ENCODE measurements at places on chromosomes 16 and 17.

GRCh38 chr17:62963296-62963695, 2.7 kb upstream of the TANC2 start:
- ATAC-seq: no peak

- ATAC-seq: peak; percentile 83
Observed at GRCh38 chr17:58273453-58274104, 7.2 kb downstream of the MPO start.

GRCh38 chr16:87486713-87487247, 6.0 kb downstream of the ZCCHC14 start:
- no peak for ATAC-seq

DNA sequence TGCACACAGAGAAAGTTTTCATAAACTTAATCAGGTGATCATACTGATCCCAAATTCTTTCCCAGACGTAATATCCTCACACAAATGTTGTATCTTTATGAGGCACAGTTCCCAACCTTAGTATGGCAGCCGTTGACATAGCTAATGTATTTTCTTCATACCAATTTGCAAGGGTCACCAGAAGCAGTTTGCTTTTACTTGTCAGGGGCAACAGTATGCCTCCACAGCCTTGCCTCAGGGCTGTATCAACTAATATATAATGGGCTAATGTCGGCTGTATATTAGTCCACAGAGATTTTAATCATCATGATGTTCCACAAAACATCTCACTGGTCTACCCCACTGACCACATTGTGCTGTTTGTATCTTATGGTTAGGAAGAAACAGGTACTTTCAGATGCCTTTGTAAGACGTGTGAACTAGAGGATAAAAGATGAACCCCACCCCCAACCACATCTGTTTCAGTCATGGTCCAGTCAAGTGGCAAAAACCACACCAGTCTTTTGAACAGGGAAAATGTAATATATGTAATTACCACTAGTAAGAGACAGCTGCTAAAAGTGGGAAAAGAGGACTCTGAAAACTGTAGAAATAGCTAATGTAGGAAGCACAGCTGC, 55.2 kb downstream of the GAN start:
- no peak for ATAC-seq

DNA sequence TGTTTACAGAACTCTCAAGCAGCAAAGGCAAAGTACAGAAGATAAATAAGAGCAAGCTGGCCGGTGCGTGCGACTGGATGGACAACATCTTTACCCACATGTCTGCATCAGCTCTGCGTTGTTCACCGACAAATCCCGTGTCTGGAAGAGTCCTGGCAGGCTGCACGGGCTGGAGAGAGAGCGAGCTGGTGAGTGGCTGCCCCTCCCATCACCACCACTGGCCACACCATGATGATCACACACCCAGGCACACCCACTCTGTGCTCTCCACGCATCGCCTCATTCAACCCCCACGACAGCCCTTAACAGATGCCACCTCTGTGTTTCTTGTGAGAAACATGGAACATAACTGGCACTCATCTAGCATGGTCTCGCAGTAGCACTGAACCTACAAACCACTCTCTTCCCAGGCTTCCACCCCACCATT, 59.2 kb downstream of the ANKRD11 start:
- no peak for ATAC-seq

DNA sequence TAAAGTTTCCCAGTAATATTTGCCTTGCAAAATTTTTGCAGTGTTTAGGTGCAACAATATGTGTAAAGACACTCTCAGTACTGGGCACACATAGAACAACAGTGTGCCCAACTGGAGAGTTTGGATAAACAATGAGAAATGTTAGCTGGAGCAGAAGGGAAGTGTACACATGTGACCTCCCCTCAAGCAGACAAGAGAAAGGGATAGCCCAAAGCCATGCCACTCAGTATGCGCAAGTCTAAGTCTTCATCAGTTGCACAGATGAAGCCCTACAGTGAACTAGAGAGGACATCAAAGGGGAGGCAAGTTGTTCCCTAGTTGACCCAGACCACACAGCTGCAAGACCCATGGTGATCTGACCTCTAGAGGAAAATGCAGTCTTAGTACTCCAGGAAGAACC, 97.9 kb upstream of the CDH11 start:
- no peak for ATAC-seq
